ENCODE measurements at places on chromosomes 3 and 15.
A peak's percentile ranks its signal among the peaks of the same experiment; 100 is the strongest.

DNA sequence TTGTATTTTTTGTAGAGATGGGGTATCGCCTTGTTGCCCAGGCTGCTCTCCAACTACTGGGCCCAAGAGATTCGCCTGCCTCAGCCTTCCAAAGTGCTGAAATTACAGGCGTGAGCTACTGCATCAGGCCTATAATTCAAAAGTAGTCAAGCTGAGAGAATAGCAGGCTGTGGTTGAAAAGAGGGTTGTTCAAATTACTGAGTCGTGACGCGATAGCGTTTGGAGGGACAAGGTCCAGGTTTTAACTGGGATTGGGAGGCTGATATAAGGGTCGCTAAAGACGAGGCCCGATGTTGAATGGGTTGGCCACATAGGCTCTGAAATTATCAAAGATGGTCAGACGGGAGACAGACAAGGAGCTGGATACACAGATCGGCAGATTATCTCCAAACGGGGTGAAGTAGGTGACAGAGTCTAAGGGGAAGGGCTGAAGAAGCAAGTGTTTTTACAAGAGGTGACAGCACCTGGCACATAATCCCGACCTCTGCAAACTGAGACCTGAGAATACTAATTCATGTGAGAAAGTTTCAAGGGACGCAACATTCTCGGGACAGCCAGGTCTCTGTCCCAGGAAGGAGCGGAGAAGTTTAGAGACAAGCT lies 759 bp upstream of the ARID3B start:
- no peak for DNase-seq

DNA sequence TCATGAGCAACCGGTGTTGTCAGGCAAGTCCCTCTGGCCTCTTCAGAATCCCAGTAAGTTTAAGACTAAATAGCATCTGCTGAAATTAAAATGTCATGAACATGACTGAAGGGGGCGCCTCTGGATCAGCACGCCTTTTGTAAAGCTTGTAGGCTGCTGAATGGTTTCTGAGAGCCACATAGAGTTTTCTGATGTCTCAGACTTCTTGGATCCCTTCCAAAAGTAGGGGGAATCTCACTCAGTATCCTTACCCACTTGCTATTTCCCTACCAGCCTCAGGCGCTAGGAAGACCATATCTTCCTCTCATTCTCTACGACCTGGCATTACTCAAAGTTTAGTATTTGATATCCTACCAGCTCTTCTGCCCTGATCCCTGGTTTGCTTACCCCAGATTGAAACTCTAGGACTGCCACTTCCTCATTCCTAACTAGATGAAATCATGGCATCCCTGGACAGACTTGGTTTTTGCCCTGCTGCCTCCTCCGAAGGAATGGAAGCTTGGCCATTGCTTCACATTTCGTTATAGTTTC lies 62.7 kb upstream of the CD47 start:
- DNase-seq, result peak; percentile 68

- no peak for DNase-seq
These were observed 638.0 kb downstream of the OTOL1 start for GRCh38 chr3:162134571-162134970.

DNA sequence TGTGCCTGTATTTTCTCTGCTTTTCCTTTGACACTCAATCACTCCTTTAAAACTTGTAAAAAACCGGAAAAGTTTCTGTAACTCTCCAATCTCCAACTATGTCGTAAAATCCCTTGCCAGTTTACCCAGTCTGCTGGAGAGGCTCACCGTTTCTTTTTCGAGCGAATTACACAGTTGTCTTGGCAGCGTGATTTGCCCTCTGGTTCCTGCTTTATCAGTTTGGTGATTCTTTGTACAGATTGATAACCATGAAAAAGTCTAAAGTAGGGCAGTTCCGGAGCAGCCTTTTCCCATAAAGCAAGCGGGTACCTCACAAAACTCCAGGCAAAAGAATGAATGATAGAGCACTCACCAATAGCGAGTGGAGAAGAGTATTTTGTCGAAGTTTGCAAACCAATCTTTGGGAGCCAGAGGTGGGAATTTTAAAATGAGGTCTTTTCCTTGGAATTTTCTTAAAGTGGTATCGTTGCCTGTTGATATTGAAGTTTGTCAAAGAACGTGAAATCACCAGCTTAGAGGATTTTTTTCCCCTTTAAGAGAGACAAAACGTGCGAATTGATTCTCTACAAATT lies at the start of gene TTC23:
Gene TTC23, minus strand, starts transcription at position 312 of the 572 bp plus-strand sequence. CDS start 20,869 bp downstream, outside the sequence.
- DNase-seq, result no peak

GRCh38 chr3:6717026-6717943 lies 143.6 kb upstream of the GRM7 start:
- DNase-seq, result no peak

GRCh38 chr3:124810970-124811369 lies 76.2 kb downstream of the ITGB5 start:
- DNase-seq, result peak; percentile 39

DNA sequence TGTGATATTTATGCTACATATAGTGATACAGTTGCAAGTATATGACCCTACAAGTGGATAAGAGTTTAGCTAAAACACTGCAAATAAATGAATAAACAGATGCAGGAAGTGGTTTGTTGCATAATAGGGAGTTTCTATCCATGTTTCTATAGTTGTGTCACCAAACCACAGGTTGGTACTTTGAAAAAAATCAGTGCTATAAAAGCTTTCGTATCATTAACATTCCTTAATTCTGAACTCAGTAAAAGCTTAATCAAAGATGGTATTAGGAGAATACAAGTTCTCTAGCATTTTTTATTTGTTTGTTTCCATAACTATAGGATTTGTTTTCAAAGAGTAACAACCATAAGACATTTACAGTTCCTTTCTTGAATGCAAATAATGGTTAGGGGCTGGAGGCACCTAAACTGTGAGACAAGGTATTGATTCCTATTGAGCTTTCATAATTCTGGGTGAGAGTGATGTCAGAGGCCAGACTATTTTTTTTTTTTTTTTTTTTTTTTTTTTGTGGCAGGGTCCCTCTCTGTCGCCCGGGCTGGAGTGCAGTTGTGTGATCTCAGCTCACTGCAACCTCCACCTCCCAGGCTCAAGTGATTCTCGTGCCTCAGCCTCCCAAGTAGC lies 29.6 kb downstream of the CPOX start:
- DNase-seq, result no peak

GRCh38 chr3:58068122-58068809 lies 60.0 kb downstream of the FLNB start:
- no peak for DNase-seq

GRCh38 chr15:70142322-70143191 lies 44.8 kb upstream of the TLE3 start:
- no peak for DNase-seq

DNA sequence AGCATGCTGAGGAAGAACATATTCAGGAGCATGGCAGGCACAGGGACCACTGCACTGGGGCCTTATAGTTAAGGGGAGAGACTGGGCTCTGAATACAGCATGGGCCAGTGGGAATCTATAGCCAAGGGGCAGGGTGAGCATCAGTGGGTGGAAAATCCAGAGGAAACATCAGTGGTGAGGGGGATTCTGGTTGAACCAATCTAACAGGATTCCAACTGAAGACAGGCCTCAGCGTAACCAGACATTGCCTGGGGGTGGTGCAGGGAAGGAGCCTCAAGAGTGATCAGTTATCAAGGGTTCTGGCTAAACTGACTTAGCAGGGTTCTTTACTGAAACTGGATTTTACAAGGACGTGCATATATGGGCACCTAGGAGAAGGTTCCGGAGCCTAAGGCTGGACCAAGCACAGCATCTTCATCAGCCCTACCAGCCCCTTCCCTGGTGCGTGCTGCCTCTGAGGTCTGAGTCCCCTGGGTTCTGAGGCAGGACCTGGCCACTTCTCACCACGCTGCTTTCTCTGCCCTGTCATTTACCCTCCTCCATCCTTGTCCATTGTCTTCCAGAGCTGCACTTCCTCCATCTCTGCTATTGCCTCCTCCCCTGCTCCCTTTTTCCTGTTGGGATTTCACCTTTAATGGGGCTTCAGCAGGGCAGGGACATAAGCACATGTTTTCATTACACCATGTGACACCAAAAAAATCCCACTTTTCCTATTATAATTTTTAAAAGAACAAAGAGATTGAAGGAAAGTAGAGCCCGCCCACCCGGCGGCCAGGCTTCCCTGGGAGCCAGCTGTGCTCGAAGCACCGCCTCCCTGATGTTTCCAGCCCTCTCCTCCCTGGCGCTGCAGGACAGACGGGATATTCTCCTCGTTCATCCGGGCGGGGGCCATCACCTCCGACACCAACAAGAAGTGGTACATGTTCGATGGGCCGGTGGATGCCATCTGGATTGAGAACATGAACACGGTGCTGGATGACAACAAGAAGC lies 52.1 kb downstream of the DNAH1 start:
- no peak for DNase-seq

DNA sequence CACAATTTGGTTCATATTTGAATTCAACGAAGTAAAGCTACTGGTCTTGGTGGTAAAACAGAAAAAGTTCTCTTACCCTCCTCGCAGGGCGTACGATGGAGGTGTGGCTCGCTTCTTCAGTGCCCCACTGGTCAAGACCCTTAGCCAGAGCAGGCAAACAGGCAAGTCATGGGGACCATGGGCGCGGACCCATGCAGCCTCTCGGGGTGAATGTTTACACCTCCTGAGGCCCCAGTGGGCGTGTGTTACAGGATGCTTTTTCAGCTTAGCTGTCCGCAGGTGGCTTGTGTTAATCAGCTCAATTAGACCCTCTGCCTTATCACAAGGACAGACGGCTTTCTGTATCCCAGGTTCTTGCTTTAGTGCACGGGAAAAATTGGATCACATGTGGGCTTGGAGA lies 991.8 kb downstream of the GBE1 start:
- no peak for DNase-seq

Measured in NCI-H446 treated with DMSO at 0.1 percent for 48 hours (cell line).